Activated CD4-positive, alpha-beta T cell treated with anti-CD3 and anti-CD28 coated beads for 36 hours (primary cell): ENCODE measurements at places on chromosomes 12 and 14. TPM values are rescaled to one million over a fixed set of nuclear protein-coding genes. Genes with fewer than 3 reads are reported as not detected.
A peak's percentile ranks its signal among the peaks of the same experiment; 100 is the strongest.

STYK1 gene
- not detected for total RNA-seq

GPR68 gene
- 11.2 TPM for total RNA-seq

SERPINA1 gene
- 102 TPM for total RNA-seq

RD3L gene
- not detected for total RNA-seq

SLC38A4 gene
- not detected for total RNA-seq

ESRRB gene
- 0.14 TPM for total RNA-seq

KRT5 gene
- not detected for total RNA-seq

KLRG1 gene
- 2.3 TPM for total RNA-seq

LRCOL1 gene
- total RNA-seq = not detected

TAS2R8 gene
- total RNA-seq = not detected

PPP1R3E gene
- total RNA-seq = 44.6 TPM

ADGRD1 gene
- 1.8 TPM for total RNA-seq

SMIM41 gene
- total RNA-seq = not detected

HOXC6 gene
- not detected for total RNA-seq

FAM186B gene
- total RNA-seq = 0.05 TPM

COCH gene
- total RNA-seq = 1.1 TPM

GRCh38 chr14:79661752-79662151, 549.6 kb downstream of the DIO2 start:
- H3K4me3 ChIP-seq = no peak overlapping the region
- no peaks in the 10 kb centered on the region for H3K27me3 ChIP-seq
- no peak overlapping the region for H3K27ac ChIP-seq
- DNase-seq = no peak

GRCh38 chr12:18259906-18260682, 1.2 kb upstream of the PIK3C2G start:
- H3K4me3 ChIP-seq = no peak overlapping the region
- no peak overlapping the region for H3K27ac ChIP-seq
- no peaks in the 10 kb centered on the region for H3K4me1 ChIP-seq
- DNase-seq = no peak
- H3K36me3 ChIP-seq = no peaks in the 10 kb centered on the region
- no peaks in the 10 kb centered on the region for H3K27me3 ChIP-seq

GRCh38 chr14:81219759-81220579, 790 bp downstream of the GTF2A1 start:
- H3K4me3 ChIP-seq = peak overlapping the region; percentile 99
- no peaks in the 10 kb centered on the region for H3K27me3 ChIP-seq
- peaks cover 33% of the 10 kb centered on the region for H3K4me1 ChIP-seq
- DNase-seq = peak; percentile 58
- H3K36me3 ChIP-seq = peaks cover 29% of the 10 kb centered on the region
- peak overlapping the region; percentile 100 for H3K27ac ChIP-seq

DNA sequence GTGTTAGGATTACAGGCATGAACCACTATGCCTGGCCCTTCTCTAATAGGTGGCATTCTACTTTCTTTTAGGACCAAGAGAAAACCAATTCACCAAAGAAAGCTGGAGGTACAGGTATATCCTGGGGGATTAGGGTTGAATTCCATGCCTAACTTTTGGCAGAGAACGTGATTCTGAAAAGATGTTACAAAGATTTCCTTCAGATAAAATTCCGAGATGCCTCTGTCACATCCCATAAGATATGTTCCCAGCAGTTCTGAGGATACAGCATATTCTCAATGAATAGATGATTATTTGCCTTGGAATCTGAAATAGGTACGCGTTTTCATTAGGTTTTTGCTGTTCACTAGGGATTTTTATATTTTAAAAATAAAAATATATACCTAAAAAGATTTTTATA, 111.9 kb upstream of the KRAS start:
- H3K27ac ChIP-seq = no peak overlapping the region
- no peak overlapping the region for H3K4me3 ChIP-seq
- no peaks in the 10 kb centered on the region for H3K36me3 ChIP-seq

- peaks cover 68% of the 10 kb centered on the region for H3K27me3 ChIP-seq
- peak; percentile 40 for DNase-seq
- no peak within 1 kb of the TSS for H3K4me3 ChIP-seq
These were observed at the start of gene ZDHHC22 for GRCh38 chr14:77141214-77142004. ZDHHC22 (minus strand) TSS chr14:77141791; CDS start chr14:77139738, 2,053 bp downstream.

GRCh38 chr12:40691913-40692764, at the start of gene CNTN1:
CNTN1 (plus strand) TSS chr12:40692439.
- H3K4me1 ChIP-seq = no peaks in the 10 kb centered on the region
- H3K27me3 ChIP-seq = peaks cover 20% of the 10 kb centered on the region
- H3K4me3 ChIP-seq = no peak within 1 kb of the TSS
- no peaks in the 10 kb centered on the region for H3K36me3 ChIP-seq
- DNase-seq = no peak

DNA sequence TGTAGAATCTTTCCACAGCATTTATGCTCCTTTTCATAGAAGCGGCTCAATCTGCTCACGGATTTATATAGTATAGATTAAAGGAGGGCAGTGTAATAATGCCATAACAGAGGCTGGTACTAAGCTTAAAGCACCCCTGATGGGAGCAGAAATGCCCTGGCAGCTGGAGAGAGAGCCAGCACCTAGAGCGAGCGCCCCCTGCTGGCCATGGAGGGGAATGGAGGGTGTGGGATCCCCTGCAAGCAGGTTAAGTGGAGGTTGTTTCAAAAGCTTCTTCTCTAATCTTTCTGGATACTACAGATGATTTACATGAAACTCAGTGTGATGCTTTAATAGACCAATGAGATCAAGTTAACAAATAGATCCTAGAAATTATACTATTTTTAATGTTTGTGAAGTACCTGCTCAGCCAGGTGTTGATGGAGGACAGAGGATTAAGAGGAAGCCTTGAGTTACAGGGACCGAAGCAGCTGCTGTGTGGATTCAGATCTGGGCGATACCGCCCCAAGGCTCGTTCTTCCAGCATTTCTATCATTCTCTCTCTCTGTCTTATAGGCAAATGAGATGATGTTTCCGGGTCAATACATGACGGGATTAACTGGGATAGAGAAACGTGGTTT, 1519.3 kb upstream of the TMEM132C start:
- no peak overlapping the region for H3K27ac ChIP-seq
- peaks cover 2% of the 10 kb centered on the region for H3K27me3 ChIP-seq
- no peaks in the 10 kb centered on the region for H3K36me3 ChIP-seq
- H3K4me1 ChIP-seq = no peaks in the 10 kb centered on the region

DNA sequence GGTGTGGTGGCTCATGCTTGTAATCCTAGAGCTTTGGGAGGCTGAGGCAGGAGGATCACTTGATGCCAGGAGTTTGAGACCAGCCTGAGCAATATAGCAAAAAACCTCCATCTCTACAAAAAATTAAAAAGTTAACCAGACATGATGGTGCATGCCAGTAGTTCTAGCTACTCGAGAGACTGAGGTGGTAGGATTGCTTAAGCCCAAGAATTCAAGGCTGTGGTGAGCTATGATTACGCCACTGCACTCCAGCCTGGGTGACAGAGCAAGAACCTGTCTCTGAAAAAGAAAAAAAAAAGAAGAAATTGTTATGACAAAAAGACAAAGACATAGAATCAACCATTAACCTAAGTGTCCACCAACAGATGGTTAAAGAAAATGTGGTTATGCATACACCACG, 2.1 kb upstream of the ATP23 start:
- H3K4me3 ChIP-seq = no peak overlapping the region
- H3K36me3 ChIP-seq = peaks cover under 1% of the 10 kb centered on the region
- H3K27ac ChIP-seq = no peak overlapping the region
- no peaks in the 10 kb centered on the region for H3K27me3 ChIP-seq

- peaks cover 4% of the 10 kb centered on the region for H3K27me3 ChIP-seq
- no peak overlapping the region for H3K4me3 ChIP-seq
- H3K36me3 ChIP-seq = no peaks in the 10 kb centered on the region
- peaks cover 5% of the 10 kb centered on the region for H3K4me1 ChIP-seq
- no peak for DNase-seq
These were observed 166.4 kb upstream of the LMNTD1 start for GRCh38 chr12:25719505-25719904.

- H3K4me1 ChIP-seq = peaks cover 18% of the 10 kb centered on the region
- DNase-seq = peak; percentile 67
- H3K36me3 ChIP-seq = no peaks in the 10 kb centered on the region
- no peaks in the 10 kb centered on the region for H3K27me3 ChIP-seq
These were observed 164.8 kb downstream of the ZFP36L1 start for GRCh38 chr14:68627868-68628604.

GRCh38 chr12:116332705-116333380, 55.4 kb upstream of the MED13L start:
- peaks cover 4% of the 10 kb centered on the region for H3K4me1 ChIP-seq
- H3K36me3 ChIP-seq = no peaks in the 10 kb centered on the region
- no peaks in the 10 kb centered on the region for H3K27me3 ChIP-seq
- H3K4me3 ChIP-seq = no peak overlapping the region
- H3K27ac ChIP-seq = no peak overlapping the region

DNA sequence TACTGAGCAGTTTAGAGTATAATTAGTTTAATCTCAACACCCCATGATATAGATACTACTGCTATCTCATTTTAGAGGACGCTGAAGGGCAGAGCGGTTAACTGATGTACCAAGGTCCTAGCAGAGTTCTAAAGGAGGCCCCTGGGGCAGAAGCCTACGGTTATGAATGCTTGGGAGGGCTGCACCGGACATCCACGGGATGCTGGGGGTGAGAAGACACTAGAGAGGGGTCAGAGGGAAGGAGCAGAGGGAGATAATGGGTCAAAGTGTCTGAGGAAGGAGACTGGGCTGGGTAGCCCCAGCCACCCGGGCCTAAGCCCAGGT, 1.6 kb upstream of the ACTR6 start:
- peak overlapping the region; percentile 93 for H3K4me3 ChIP-seq

- no peaks in the 10 kb centered on the region for H3K36me3 ChIP-seq
- no peak for DNase-seq
- no peak overlapping the region for H3K27ac ChIP-seq
These were observed 6.6 kb upstream of the PA2G4 start for GRCh38 chr12:56097738-56098137.

- H3K27ac ChIP-seq = peak overlapping the region; percentile 91
- H3K36me3 ChIP-seq = peaks cover 6% of the 10 kb centered on the region
- H3K4me3 ChIP-seq = peak overlapping the region; percentile 95
- peaks cover 16% of the 10 kb centered on the region for H3K4me1 ChIP-seq
- no peaks in the 10 kb centered on the region for H3K27me3 ChIP-seq
- DNase-seq = peak; percentile 49
These were observed 977 bp upstream of the TMEM120B start for GRCh38 chr12:121711361-121712189.

- no peaks in the 10 kb centered on the region for H3K4me1 ChIP-seq
- H3K36me3 ChIP-seq = no peaks in the 10 kb centered on the region
- H3K27ac ChIP-seq = no peak overlapping the region
These were observed 42.5 kb upstream of the DIO3 start for GRCh38 chr14:101518611-101519473.

DNA sequence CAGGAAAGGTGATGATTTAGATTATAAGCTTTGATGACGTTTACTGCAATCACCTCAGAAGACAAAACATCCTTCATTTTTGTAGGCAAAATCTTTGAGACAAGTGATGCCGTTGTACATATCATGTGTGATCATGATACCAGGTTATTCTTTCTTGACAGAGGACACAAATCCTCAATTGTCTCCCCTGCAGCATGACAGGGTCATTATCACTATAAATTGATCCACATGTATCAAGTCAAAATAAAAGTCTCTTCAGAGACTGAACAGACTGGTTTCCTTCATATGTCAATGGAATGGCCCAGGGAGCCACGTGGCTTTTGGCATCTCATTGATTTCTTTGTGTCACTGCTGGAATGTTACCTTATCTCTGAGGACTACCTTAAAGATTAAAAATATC, 995.7 kb downstream of the FLRT2 start:
- no peak for DNase-seq
- no peaks in the 10 kb centered on the region for H3K27me3 ChIP-seq
- H3K36me3 ChIP-seq = no peaks in the 10 kb centered on the region

DNA sequence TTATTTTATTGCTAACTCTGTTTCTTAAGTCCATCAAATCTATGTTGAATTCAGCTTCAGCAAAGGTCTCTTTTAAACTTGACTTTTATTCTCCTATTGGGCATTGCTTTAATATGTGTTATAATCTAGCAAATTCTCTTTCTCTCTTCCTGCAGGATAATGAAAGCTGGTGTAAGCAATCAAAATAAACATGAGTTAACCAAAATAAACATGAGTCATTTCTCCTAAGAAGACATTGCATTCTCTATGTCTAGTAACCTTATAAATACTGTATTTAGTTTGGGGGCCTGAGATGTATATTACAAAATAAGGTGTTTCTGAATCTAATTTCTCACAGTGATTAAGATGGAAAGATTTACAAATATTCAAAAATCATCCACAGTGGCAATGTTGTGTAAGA, 739.1 kb upstream of the ATXN7L3B start:
- H3K27me3 ChIP-seq = no peaks in the 10 kb centered on the region
- H3K36me3 ChIP-seq = no peaks in the 10 kb centered on the region
- DNase-seq = no peak
- H3K27ac ChIP-seq = no peak overlapping the region

GRCh38 chr14:25396128-25396527, 346.2 kb upstream of the STXBP6 start:
- peaks cover 2% of the 10 kb centered on the region for H3K27me3 ChIP-seq
- no peaks in the 10 kb centered on the region for H3K36me3 ChIP-seq
- no peak overlapping the region for H3K4me3 ChIP-seq
- no peak overlapping the region for H3K27ac ChIP-seq
- no peaks in the 10 kb centered on the region for H3K4me1 ChIP-seq

- no peak for DNase-seq
- no peak overlapping the region for H3K27ac ChIP-seq
- H3K4me1 ChIP-seq = no peaks in the 10 kb centered on the region
- H3K4me3 ChIP-seq = no peak overlapping the region
- no peaks in the 10 kb centered on the region for H3K27me3 ChIP-seq
- H3K36me3 ChIP-seq = no peaks in the 10 kb centered on the region
These were observed 43.6 kb downstream of the HCAR2 start for GRCh38 chr12:122659579-122659978.

DNA sequence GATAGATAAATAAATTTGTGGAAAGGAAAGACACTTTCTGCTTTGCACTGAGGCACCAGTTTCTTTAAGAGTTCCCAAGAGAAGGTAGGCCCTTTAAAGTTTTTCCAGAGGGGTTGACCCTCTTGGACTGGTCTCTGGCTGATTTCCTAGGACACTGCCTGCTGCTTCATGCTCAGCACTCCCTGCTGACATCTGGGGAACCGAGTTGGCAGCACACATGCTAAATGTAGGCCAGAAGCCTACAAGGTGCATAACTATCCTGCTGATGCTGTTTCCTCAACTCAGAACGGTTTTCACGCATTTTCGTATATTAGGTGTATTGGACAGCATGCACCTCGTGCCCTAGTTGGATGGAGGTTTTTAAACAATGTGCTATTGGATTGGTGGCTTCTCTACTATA, 887.2 kb upstream of the SEL1L start:
- no peak for DNase-seq
- no peaks in the 10 kb centered on the region for H3K36me3 ChIP-seq
- no peak overlapping the region for H3K27ac ChIP-seq
- no peak overlapping the region for H3K4me3 ChIP-seq
- no peaks in the 10 kb centered on the region for H3K27me3 ChIP-seq
- H3K4me1 ChIP-seq = no peaks in the 10 kb centered on the region

GRCh38 chr14:101635749-101636560, 74.7 kb downstream of the DIO3 start:
- H3K27me3 ChIP-seq = peaks cover 29% of the 10 kb centered on the region
- DNase-seq = peak; percentile 80
- no peak overlapping the region for H3K27ac ChIP-seq
- H3K36me3 ChIP-seq = no peaks in the 10 kb centered on the region

GRCh38 chr12:74891083-74891668, 318.5 kb downstream of the KCNC2 start:
- no peaks in the 10 kb centered on the region for H3K27me3 ChIP-seq
- no peaks in the 10 kb centered on the region for H3K36me3 ChIP-seq
- no peak overlapping the region for H3K27ac ChIP-seq
- H3K4me3 ChIP-seq = no peak overlapping the region
- H3K4me1 ChIP-seq = peaks cover 29% of the 10 kb centered on the region
- no peak for DNase-seq
